Activated T-helper 17 cell treated with anti-CD3 and anti-CD28 coated beads, Interleukin-2, amount 50 U/mL, for 72 hours (primary cell): ENCODE measurements at places on chromosomes 16 and 17.
A peak's percentile ranks its signal among the peaks of the same experiment; 100 is the strongest.

DNA sequence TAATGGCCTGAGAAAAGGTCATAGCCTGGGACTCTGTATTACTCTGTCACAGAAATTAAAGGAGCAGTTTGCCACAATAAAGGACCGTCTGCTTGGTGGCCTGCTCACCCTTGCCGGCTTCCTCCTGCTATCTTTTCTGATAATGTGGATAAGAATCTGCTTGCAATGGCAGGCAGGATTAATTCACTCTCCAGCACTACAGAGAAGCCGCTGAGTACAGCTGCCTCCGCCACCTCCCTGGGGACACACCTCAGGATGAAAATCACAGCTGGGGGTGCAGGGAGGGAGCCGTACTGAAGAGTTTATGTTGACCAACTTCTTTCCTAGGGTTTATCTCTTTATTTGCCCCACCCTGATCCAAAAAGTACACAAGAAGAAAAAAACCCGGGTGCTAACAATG, 245.9 kb upstream of the RPL38 start:
- no peak for ATAC-seq

DNA sequence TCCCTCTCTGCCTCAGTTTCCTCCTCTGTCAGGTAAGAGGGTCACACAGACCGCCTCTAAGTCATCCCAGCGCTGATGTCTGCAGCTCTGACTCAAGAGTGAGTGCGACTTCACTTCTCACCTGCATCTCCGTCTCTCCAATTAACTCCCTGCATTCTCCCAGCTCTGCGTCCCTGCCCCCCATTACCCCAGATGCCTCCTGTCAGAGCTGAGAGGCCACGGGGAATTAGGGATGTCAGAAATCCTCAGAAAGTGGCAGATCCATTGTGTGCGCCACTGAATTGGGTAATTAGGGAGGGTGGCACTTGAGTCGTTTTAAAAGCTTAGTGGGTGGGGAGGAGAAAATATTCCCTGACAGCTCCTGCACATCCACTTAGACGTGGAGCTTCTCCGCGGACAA, 885.4 kb upstream of the EEF2KMT start:
- no peak for ATAC-seq

- no peak for ATAC-seq
Observed at GRCh38 chr17:60231234-60231633, 81.5 kb downstream of the CA4 start.

DNA sequence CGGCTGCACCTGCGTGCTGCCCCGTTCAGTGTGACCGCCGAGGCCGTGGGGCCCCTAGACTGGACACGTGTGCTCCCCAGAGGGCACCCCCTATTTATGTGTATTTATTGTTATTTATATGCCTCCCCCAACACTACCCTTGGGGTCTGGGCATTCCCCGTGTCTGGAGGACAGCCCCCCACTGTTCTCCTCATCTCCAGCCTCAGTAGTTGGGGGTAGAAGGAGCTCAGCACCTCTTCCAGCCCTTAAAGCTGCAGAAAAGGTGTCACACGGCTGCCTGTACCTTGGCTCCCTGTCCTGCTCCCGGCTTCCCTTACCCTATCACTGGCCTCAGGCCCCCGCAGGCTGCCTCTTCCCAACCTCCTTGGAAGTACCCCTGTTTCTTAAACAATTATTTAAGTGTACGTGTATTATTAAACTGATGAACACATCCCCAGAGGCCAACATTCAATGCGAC, 1.7 kb downstream of the IL17C start:
- no peak for ATAC-seq

DNA sequence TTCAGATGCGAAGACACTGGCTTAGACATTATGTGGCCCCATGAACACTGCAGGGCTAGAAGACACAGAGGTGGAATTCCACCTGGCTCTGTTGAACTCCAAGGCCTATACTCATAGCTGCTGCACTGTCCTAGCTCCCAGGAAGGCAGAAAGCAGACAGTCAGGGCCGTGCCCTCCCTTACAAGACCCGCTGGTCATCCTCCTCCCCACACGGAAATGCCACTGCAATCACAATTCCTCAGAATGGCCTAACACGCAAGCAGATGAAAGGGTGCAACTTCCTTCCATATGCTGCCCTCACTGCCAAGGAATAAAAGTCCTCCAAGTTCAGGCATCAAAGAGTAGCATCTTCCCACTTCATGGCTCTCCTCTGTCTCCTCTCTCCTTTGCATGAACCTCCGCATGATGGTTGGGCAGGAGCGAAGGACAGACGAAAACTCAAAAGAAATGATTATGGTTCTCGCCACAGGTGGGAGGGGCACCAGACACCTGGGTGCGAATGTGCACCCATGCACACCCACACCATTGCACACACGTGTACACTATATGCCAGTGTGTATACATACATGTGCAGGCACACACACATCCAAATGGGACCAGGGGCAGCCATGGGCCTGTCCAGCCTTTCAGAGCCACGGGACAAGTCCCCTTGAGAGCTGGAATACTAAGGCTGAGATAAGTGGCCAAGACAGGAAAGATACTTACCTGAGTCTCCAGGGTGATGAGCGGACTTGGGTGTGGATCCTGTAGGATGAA, 113.3 kb downstream of the XYLT1 start:
- ATAC-seq: no peak

- ATAC-seq: peak; percentile 88
Observed at GRCh38 chr16:2023092-2024031, 3.3 kb upstream of the NHERF2 start.

GRCh38 chr16:52437277-52437670, 109.7 kb downstream of the TOX3 start:
- ATAC-seq: no peak

DNA sequence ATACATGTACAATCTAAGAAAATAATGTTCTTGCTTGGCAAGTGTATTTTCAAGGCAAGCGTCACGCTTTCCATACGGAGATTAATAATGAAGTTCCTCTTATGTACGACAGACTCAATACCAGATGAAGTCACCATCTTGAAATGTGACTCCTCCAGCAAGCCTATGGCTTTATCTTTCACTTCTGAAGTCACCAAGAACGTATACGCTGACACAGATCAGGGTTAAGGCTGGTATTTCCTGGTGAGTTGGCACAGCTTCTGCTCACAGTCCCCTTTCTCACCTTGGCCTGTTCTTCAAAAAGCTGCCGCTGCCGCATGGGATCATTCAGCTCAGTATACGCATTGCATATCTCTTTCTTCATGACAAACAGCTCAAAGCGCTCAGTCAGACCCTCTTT, 6.1 kb upstream of the ADAT1 start:
- ATAC-seq: no peak

GRCh38 chr17:58691701-58692238, at the start of gene TEX14:
TEX14 (minus strand) TSS chr17:58692045; CDS start chr17:58652001, 40,044 bp downstream.
- no peak for ATAC-seq

DNA sequence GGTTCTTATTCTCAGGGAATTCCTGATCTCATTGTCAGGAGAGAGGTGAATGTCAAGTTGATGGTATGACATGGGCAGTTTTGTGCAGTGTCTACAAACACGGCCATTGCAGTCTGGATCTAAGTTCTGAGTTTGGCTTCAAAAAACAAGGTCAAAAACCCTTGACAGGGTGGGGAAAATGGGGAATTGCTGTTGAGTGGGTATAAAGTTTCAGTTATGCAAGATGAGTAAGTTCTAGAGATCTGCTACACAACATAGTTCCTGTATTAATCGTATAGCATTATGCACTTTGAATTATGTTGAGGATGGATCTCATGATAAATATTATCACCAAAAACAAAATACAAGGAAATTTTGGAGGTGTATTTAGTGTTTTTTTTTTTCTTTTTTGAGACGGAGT, 36.6 kb upstream of the CARMIL2 start:
- peak; percentile 79 for ATAC-seq

GRCh38 chr17:48989100-48989499, 8.1 kb upstream of the IGF2BP1 start:
- no peak for ATAC-seq

DNA sequence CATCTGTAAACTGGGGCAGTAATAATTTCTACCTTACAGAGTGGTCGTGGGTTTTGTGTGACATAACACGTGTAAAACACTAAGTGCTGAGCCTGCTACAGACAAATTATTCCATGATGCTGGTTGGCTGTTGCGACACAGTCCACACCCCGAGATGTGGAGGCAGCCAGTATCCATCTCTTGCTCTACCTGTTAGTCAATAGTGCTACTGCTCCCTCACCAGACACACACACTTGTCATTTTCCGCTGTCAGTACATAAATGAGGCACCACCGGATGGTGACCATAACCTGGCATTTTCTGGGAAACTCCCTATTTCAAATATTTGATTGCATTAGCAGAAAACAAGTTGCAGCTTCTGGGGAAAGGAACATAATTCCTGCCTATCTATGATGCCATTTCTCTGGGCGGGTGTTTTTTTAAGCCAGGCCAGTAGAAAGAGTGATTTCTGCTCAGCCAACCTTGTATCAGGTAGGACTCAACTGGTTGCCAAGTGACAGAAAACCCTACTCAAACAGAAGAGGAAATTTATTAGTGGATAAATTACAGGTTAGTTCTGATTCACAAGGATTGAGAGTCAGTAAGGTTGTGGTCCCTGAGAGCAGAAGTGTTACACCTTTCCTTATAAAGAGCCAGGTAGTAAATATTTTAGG, 24.1 kb downstream of the DNAJA2 start:
- ATAC-seq: peak; percentile 96

DNA sequence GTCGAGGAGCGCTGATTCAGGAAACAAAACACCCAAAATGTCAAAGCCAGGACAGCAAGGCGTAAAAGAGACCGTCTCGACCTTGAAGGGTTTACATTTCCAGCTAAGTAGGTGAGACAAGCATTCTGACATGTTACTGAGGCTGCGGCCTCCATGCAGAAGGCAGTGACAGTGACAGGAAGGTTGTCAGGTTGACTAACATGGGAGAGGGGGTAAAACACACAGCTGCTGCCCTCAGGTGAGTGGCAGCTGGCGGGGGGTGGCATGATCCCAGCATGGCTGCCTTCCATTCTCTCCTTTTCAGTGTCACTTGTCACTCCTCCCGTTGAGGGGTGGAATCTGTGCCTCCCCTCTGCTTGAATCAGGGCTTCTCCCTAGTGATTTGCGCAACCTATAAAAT, 31.9 kb upstream of the CRHR1 start:
- no peak for ATAC-seq

DNA sequence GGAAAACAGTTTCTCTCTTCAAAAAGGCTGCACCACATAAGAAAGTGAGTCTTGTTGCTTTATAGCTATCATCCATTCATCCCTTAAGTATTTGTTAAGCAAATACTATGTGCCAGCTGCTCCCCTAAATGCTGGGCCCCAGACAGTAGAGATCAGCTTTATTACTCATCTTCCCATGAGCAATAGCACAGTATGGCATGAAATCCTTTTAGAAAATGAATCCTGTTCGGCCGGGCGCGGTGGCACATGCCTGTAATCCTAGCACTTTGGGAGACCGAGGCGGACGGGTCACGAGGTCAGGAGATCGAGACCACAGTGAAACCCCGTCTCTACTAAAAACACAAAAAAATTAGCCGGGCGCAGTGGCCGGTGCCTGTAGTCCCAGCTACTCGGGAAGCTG, 99.5 kb downstream of the MYO1D start:
- no peak for ATAC-seq

DNA sequence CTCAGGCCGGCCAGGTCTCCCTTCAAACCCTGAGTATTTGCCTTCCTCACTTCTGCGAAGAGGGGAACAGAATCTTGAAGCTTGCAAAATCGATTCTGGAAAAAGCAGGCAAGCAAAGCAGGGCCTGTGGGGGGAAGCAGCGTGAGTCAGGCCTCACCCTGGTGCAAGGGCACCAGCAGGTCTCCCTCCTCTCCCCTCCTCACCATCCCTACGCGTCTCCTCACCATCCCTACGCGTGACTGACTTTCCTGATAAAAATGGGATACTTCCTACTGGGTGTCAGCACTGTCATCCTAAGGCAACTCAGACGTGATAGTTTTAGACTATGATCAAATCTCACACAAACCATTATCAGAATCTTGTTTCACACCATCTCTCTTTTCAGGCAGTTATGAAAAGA, 12.1 kb downstream of the CMTM3 start:
- no peak for ATAC-seq

- ATAC-seq: no peak
Observed at GRCh38 chr16:66462912-66463311, 35.8 kb downstream of the BEAN1 start.

DNA sequence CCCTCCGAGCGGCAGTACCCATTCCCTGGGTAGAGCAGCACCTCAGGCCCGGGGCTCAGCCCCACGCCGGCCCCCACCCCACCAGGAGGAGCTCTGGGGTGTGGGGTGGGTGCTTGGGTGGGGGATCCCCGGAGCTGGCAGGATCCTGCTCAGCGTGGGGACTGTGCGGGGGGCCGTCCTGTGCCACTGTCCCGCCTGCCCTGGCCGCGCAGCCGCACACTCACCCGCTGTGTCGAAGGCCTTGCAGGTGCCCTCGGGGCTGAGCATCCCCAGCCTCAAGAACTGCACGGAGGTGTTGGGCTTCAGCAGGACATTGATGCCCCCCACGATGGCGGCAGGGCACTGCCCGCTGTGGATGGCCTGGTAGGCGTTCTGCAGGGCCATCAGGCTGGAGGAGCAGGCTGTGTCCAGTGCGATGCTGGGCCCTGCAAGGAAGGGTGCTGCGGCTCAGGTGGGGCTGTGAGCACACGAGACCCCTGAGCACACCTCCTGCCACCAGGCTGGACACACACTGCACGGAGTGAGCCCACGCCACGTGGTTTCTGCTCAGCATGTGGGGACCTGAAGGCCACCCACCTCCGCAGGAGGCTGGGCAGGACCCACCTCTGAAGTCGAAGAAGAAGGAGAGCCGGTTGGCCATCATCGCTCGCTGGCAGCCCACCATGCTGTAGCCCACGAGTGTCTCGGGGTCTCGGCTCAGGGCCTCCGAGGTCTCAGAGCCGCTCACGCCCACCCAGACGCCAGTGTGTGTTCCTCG, 4.9 kb downstream of the FASN start:
- no peak for ATAC-seq

- ATAC-seq: no peak
Observed at GRCh38 chr16:87348616-87349157, 31.5 kb upstream of the C16orf95 start.

GRCh38 chr16:8537691-8538342, 52.5 kb downstream of the TMEM114 start:
- no peak for ATAC-seq

GRCh38 chr17:21186399-21187187, 27.4 kb downstream of the TMEM11 start:
- ATAC-seq: no peak

- ATAC-seq: no peak
Observed at GRCh38 chr16:83472776-83473501, 334.8 kb upstream of the HSBP1 start.
